Immature natural killer cell (primary cell): ENCODE measurements at places on chromosomes 12 and 14.
A peak's percentile ranks its signal among the peaks of the same experiment; 100 is the strongest.

GRCh38 chr12:23640754-23641153 is 308.7 kb downstream of the SOX5 start:
- H3K4me3 ChIP-seq = no peak overlapping the region
- H3K4me1 ChIP-seq = no peaks in the 10 kb centered on the region
- DNase-seq = no peak
- H3K27ac ChIP-seq = no peak overlapping the region
- no peaks in the 10 kb centered on the region for H3K36me3 ChIP-seq
- H3K27me3 ChIP-seq = peaks cover 2% of the 10 kb centered on the region

- H3K36me3 ChIP-seq = peaks cover 6% of the 10 kb centered on the region
- DNase-seq = no peak
- H3K4me1 ChIP-seq = no peaks in the 10 kb centered on the region
- H3K27me3 ChIP-seq = no peaks in the 10 kb centered on the region
- no peak overlapping the region for H3K4me3 ChIP-seq
These were observed 27.8 kb downstream of the COQ6 start for GRCh38 chr14:73977896-73978295.

DNA sequence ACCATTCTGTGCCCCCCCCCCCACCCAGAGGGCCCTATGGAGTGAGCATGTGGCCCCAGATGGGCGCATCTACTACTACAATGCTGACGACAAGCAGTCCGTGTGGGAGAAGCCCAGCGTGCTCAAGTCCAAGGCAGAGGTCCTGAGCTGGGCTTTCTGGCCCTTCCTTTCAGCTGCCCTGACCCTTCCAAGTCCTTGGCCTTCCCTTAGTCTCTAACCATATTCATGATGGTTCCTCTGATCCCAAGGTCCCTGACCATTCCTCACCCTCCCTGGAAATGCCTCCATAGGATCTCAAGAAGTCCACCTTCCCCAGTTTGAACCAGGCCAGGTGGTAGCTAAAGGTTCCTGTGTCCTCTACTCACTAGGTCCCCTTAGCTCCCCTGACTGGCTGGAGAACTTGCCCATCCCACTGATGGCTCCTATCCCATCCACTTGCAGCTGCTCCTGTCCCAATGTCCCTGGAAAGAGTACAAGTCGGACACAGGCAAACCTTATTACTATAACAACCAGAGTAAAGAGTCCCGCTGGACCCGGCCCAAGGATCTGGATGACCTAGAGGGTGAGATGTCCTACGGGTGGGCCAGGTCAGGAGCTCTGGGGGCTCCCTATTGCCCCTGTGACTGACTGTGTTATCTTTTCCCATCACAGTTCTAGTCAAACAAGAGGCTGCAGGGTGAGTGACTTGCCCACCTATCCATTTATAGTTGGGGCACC is 9.8 kb downstream of the PRPF40B start:
- no peak overlapping the region for H3K27ac ChIP-seq
- no peaks in the 10 kb centered on the region for H3K27me3 ChIP-seq
- no peak for DNase-seq
- no peaks in the 10 kb centered on the region for H3K36me3 ChIP-seq
- no peak overlapping the region for H3K4me3 ChIP-seq
- H3K4me1 ChIP-seq = peaks cover 27% of the 10 kb centered on the region

DNA sequence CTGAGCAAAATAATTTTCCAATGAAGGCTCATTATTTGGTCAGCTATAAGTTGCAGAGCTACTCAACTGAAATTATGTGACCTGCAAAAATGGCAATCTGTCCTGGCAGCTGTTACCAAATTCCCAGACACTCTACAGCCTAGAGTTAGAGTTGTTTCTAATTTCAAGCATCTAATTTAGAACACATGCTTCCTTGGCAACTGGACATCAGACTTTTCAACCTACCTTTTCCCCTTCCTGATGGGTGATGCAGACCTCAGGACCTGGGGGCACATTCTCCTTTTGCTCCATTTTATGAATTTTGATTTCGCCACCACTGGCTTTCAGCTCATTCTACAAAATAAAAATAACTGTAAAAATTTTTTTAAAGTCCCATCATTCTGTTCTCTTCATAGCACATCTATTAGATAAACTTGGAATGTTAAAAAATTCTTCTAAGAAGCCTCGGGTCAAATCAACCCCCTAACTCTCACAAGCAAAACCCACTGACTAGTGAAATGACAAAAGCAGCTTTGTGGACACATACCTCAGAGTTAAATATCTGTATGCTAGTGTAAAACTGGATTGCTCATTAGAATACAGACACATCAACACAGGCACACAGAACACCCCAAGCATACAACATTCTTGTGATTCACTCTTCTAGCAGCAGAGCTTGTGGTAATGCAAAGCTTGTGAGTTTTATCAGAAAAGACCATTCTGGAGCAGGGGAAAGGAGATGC is 33.5 kb upstream of the CERS5 start:
- no peak overlapping the region for H3K27ac ChIP-seq
- no peaks in the 10 kb centered on the region for H3K27me3 ChIP-seq
- peaks cover 23% of the 10 kb centered on the region for H3K36me3 ChIP-seq
- H3K4me3 ChIP-seq = no peak overlapping the region
- H3K4me1 ChIP-seq = no peaks in the 10 kb centered on the region

DNA sequence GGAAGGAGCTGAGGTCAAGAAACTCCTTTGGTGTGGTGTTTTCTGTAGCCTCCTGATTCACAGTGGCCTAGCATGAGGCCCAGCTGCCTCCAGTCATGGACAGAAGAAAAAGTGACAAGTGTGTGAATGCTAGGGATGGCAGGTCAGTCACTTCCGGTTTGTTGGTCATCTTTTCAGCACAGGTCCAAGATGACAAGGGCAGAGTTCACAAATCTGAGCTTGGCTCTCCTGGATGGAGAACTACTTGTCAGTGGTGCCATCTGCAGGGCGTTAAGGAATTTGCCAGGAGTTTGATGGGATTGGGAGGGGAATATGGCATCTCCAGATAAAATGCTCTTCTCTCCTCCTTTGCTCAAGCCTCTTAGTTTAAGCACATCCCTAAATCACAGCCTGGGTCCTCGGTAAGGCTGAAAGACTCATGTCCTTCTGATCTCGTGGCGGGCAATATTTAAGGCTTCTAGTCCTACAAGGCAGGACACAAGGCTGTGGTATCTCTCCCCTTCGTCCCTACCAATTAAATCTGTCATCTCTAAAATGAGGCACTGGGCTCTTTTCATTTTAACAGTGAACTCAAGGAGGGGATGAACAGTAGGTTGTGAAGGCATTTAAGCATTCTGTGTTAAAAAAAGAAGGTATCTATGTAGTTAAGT is 10.0 kb downstream of the TUBA1B start:
- no peak for DNase-seq
- no peak overlapping the region for H3K27ac ChIP-seq
- H3K27me3 ChIP-seq = no peaks in the 10 kb centered on the region
- H3K36me3 ChIP-seq = no peaks in the 10 kb centered on the region
- no peaks in the 10 kb centered on the region for H3K4me1 ChIP-seq

GRCh38 chr14:60573943-60574495 is 65.1 kb downstream of the SIX6 start:
- H3K27me3 ChIP-seq = peaks cover 4% of the 10 kb centered on the region
- no peaks in the 10 kb centered on the region for H3K4me1 ChIP-seq
- no peaks in the 10 kb centered on the region for H3K36me3 ChIP-seq
- H3K27ac ChIP-seq = no peak overlapping the region
- no peak for DNase-seq

DNA sequence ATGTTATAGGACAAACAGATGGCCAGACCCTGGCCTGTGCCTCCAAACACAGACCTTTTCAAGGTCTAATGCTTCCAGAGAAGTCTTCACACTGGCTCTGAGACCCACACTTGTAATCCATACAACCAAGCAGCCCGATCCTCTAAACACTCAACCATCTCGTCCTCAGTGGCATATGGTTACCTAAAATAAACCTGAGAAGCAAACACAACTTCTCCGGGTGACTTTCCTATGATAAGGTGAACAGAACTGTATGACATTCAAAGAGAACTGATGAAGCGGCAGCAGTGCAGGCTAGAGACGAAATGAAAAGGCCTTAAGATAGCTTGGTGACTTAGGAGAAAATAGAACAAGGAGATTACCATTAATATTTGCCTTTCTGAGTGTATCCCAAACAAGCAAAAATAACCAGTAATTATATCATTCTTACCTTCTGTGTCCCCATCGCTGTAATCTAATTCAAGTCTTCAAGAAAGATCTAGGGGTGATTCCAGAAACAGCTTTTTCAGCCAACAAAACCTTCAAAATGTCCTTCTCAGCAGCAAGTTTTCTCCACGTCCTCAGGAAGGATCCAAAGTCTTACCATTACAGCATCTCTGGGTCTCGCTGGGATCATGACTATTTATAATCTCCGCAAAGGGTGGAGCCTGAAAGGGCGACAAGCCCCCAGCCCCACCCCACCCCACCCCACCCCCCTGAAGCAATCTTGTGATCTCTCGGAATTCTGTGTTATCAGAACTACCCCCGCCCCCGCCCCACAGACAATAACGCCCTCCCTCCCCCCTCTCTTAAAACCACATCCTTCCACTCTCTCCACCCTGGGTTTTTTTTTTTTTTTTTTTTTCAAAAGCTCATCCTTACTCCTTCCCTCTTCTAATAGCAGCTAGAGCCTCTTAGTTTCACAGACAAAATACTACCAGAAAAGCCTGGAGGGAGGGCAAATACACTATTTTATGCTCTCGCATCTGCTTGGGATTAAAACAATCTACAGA is at the start of gene SLC2A3:
Gene SLC2A3 (minus strand): TSS at position 598 of the 992 bp plus-strand sequence. CDS start 153 bp downstream, at position 445.
- H3K4me1 ChIP-seq = peaks cover 17% of the 10 kb centered on the region
- DNase-seq = peak; percentile 75
- H3K27ac ChIP-seq = no peak within 1 kb of the TSS
- H3K36me3 ChIP-seq = peaks cover 7% of the 10 kb centered on the region

- H3K4me3 ChIP-seq = no peak overlapping the region
- peaks cover 12% of the 10 kb centered on the region for H3K36me3 ChIP-seq
- no peak overlapping the region for H3K27ac ChIP-seq
- DNase-seq = no peak
- peaks cover 23% of the 10 kb centered on the region for H3K27me3 ChIP-seq
These were observed 128.7 kb upstream of the C14orf180 start for GRCh38 chr14:104450811-104451401.

GRCh38 chr12:27913999-27914614 is 58.4 kb downstream of the PTHLH start:
- H3K27me3 ChIP-seq = peaks cover 3% of the 10 kb centered on the region
- H3K4me3 ChIP-seq = no peak overlapping the region
- H3K27ac ChIP-seq = no peak overlapping the region
- H3K4me1 ChIP-seq = no peaks in the 10 kb centered on the region

- H3K36me3 ChIP-seq = no peaks in the 10 kb centered on the region
- H3K27ac ChIP-seq = no peak within 1 kb of the TSS
- H3K4me3 ChIP-seq = no peak within 1 kb of the TSS
These were observed at the start of gene RASAL1 for GRCh38 chr12:113135178-113136127. Gene RASAL1 (minus strand): TSS chr12:113135761. CDS start chr12:113135462, 299 bp downstream.

DNA sequence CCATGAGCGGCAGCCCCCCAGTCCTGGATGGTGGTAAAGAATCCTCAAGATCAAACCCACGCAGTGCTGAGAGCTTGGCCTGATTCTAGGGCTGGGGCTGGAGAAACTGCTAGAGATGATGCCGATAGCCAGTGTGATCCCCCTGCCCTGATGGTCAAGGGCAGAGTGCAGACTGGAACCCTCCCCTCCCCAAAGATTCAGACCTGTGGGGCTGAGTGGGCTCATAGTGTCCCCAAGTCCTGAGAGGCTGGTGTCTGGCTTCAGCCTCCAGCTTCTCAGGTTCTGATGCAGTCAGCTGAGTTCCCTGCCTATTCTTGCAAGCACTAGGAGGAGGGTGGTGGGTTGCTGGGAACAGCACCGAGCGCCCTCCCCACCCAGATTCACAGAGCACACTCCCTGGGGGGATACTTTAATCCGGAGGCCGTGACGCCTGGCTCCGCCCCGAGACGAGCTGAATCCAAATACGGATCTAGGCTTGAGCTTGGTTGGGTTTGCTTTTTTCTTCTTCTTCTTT is 11.9 kb downstream of the RHOF start:
- H3K27me3 ChIP-seq = peaks cover 11% of the 10 kb centered on the region
- peak overlapping the region; percentile 95 for H3K27ac ChIP-seq
- no peak for DNase-seq
- H3K36me3 ChIP-seq = peaks cover 4% of the 10 kb centered on the region

DNA sequence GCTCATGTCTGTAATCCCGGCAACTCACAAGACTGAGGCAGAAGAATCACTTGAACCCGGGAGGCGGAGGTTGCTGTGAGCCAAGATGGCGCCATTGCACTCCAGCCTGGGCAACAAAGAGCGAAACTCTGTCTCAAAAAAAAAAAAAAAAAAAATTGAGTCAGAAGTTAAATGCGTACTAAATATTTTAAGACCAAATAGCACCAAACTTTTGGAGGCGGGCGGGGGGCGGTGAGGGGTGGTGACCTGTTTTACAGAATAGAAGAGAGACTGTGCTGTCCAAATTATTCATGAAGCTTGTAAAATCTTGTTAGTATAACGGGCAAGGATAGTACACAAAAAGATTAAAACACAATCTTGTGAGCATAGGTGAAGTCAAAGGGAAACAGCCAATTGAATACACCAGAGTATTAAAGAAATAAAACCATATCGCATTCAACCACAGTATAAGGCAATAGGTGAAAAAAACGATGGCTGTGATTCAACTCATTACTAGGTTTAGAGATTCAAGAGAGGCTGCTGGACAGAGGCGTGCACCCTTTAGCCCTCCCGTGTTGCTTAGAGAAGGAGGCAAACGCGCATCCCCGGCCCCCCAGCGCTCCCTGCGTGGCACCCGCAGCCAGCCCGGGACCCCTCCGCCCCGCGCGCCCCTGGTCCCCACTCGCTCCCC is 571 bp downstream of the ZNF891 start:
- peaks cover 44% of the 10 kb centered on the region for H3K36me3 ChIP-seq
- peaks cover 12% of the 10 kb centered on the region for H3K27me3 ChIP-seq
- DNase-seq = no peak
- peak overlapping the region; percentile 99 for H3K4me3 ChIP-seq

DNA sequence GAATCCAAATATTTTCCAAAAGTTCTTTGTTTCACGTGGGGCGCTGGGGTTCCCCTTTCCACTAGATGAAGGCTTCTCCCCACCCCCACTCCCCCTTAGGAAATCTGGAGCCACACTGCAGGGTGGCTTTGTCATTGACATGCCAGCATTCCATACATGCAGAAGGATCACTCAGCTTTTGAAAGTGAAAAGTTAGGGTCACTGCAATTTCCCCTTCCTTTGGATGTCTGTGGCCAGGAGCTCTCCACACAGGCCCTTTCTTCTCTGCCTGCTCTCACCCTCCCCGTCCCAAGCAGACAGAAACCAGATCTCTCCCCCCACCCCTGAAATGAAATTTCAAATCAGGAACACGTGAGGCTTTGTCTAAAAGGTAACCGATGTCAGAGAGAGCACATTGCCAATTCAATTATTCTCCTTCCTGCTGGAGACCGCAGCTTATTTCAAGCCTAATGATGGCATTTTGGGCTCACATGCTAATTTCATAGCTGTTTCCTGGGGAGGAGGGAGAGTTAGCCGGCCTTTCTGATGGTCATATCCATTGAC is 153.9 kb upstream of the RFLNA start:
- no peak overlapping the region for H3K27ac ChIP-seq
- H3K4me3 ChIP-seq = no peak overlapping the region
- H3K4me1 ChIP-seq = no peaks in the 10 kb centered on the region
- DNase-seq = no peak

DNA sequence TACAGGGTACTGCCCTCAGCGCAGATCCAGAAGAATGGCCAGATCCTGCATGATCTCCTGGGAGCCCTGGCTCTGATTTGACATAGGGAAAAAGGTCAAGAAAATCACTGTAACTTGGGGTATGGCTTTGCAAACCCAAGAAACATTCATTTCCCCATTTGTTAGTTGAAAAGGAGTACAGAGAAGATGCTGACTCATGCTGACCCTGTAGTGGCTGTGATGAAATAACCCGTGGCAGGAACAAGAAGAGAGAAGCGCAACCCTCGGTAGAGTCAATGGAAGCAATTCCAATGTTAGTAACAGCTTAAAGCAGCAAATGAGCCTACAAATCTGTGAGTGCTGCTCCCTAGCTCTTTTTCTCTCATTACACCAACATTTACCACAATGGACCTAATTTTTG is 281.6 kb upstream of the NPAS3 start:
- H3K36me3 ChIP-seq = no peaks in the 10 kb centered on the region
- no peak overlapping the region for H3K4me3 ChIP-seq
- no peak for DNase-seq
- no peak overlapping the region for H3K27ac ChIP-seq
- peaks cover 2% of the 10 kb centered on the region for H3K27me3 ChIP-seq
